ENCODE measurements at places on chromosomes 7 and 10.

DNA sequence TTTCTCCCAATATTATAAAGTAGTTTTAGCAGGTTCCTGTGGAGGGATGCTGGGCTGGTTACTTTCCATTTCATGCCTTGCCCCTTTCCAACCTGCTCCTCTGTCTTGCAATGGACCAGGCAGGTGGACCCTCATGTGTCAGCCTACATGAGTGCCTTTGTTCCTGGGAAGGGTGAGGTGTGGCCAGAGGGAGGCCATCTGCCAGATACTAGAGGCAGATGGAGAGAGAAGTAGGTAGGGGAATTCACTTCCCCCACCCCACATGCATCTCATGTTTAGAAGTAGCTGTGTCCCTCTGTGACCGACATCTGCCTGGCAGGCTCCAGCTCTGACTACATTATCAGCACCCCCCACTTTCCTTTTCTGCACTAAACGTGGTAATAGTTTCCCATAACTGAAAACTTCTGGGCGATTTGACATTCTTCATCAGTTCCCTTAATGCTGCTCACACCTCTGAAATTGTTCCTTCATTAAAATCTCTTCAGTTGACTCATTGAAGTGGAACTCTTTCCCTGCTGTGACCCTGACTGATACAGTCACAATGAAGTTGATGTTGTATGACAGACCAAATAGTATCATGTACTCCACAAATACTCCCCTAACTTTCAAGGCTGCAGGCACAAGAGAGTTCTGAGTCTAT, 396.3 kb upstream of the FZD8 start:
- no peak for DNase-seq

- no peak for DNase-seq
These were observed 11.4 kb upstream of the LRRC61 start for GRCh38 chr7:150311711-150312110.

GRCh38 chr10:1600861-1601260, 136.5 kb downstream of the ADARB2 start:
- no peak for DNase-seq

DNA sequence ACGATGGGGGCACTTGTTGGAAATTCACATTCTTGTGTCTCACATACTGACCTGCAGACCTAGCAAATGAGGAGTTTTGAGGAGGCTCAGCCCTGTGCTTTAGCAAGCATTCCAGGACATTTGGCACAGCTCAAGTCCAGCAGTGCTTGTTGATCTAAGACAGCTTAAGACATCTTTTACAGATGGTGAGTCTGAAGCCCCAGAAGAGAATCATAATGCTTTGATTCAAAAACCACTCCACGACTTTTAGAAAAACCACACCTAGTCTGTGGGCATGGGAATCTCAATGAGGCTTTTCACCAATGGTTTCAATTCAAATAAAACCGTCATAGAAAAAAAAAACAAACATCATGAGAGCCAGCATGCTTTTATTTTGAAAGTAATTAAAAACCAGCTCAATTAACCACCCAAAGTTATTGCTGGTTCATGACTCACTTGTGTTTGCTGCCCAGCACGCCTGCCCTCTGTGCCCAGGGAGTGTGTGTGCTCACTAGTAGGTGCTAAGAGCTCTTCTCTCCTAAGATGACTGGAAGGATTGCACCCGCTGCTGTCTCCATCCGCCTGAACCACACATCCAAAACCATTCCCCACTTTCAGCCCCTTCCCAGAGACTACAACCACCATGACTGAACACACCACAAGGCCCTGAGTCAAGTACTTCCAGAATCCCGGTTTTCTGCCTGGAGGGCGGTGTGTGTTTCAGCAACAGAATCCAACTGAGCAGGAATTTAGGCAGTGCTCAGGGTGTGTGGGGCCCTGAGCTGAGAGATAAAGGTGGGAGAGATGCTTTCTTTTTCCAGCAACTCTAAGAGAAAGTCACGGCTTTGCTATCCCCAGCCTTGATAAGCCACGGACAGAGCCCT, 130.2 kb upstream of the ADAM12 start:
- DNase-seq, result no peak

GRCh38 chr7:121041516-121042148, 53.1 kb downstream of the CPED1 start:
- DNase-seq, result no peak

DNA sequence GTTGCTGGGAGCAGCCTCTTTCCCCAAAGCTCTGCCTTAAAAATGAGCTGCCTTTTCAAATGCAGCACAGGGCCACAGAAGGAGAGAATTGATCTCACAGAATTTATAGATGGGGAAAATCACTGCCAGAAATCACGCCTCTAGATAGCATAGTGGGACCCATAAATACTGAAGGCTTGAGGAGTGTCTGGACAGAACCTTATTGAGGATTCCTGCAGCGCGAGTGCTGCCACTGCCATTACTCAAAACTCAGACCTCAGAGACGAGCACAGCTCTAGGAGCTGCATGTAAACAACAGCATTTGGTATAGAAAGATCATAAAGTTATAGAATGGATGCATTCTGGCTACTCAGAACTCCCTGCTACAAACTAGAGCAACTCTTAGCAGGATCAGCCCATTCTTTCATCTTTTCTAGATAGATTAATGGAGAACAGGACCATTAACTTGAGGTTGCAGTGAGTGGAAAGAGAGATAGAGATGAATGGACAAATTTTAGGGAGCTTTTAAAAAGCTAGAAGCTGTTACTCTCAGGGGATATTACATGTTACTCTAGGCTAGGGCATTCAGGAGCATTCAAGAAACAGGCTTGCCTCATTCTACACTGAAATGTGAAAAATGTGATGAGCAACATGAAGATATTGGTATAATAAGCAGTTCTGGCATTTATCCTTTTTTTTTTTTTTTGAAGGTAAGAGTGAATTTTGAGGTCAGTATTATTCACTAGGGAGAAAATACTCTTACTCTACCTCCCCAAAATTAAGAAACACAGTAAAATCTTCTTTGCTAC, 267.2 kb upstream of the SLC26A5 start:
- no peak for DNase-seq

DNA sequence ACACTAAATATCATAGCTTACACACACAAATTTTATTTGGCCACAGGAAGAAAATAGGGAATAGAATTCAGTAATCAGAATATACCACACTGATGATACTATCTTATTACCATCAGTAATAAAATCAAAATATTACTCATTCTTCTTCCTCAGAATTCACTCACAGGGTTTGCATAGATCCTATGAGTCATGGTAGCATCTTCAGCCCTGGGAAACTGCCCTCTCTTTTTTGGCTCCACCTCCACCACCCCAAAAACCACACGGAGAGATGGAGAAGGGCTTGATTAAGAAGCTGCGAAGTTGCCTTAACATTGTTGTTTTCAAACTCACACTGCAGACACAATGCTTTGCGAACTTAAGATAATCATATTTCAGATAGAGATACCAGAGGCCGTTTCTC, 154.1 kb upstream of the AHR start:
- peak; percentile 83 for DNase-seq

- DNase-seq, result no peak
These were observed 47.8 kb upstream of the PIK3AP1 start for GRCh38 chr10:96768136-96768535.

DNA sequence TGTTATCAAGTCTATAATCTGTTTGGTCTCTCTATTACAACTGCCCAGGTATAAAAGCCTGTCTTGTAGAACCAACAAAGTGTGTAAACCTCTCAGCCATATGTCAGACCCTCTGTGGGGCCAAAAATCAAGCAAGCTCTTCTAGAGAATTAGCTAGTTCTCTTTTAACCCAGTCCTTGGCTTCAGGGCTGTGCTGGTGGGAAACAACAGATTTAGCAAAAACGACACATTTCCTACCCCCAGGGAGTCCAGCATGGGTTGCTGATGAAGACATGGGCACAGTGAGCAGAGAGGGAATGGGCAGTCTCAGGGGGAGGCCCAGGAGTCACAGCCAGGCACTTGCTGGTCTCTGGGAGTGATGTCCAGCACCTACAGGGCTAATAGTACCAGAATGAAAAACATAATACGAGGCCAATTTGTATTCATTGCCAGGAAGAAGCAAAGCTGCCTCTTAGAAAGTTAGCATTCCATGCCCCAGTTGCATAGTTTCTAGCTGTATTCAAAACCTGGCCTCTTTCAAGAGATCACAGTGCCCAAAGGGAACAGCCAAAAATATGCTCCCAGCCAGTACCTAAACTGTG, 80.1 kb downstream of the FRMD4A start:
- no peak for DNase-seq

DNA sequence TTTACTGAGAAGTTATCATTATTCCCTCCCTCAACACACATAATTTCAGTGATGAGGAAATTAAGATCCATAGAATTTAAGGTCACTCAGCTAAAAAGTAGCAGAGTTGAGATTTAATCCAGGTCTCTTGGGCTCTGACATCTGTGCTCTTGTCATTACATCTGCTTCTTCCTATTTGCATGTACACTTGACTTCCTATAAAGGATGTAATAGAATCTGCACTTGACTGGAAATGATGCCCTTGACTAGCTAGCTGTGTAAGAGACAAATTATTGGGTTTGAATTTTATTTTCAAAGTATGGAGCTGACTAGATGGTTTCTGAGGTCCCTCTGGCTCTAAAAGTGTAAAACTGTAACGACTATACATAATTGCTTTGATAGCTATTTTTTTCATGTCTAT, 59.5 kb downstream of the AGK start:
- no peak for DNase-seq

GRCh38 chr7:146387140-146387539, 270.5 kb downstream of the CNTNAP2 start:
- DNase-seq, result no peak

DNA sequence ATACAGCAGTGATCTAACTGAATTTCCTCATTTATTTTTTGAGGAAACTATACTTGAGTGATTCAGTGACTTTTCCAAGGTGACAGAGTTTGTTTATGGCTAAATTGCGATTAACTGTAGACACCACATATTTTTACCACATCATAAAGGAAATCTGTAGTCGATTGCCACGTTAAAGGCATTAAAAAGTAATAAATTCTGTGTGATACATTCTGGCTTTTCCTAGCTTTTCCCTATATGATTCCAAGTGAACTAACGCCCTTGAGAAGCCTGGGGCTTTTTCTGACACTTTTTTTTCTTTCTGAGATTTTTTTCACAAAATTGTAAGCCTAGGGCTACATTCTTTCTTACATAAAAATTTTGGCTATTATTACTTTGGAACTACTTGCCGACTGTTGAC, 266.9 kb downstream of the BICC1 start:
- no peak for DNase-seq

DNA sequence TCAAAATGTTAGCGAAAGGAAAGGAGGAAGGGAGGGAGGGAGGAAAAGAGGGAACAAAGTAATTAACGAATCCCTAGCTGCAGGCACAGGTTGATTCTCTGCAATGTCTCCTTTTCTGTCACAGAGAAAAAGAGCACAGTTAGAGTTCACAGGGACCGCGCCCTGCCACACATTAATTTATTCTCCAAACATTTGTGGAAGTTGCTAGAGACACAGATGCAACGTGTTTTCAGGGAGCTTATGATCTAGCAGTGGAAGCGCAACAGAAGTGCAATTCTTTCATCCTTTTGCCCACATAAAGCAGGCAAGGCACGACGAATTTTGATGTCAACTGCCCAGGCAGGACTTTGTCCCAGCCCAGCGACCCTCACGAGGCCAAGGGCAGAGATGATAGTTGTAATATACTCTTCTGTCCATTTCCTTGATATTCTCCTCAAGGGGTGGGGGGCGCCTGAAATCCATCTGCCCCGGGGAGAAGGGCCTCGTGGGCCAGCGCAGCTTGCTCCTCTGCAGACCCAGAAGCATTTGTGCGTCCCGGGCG, 101.7 kb upstream of the ZNF438 start:
- no peak for DNase-seq

GRCh38 chr7:16071246-16071857, 350.0 kb downstream of the CRPPA start:
- DNase-seq, result peak; percentile 8

DNA sequence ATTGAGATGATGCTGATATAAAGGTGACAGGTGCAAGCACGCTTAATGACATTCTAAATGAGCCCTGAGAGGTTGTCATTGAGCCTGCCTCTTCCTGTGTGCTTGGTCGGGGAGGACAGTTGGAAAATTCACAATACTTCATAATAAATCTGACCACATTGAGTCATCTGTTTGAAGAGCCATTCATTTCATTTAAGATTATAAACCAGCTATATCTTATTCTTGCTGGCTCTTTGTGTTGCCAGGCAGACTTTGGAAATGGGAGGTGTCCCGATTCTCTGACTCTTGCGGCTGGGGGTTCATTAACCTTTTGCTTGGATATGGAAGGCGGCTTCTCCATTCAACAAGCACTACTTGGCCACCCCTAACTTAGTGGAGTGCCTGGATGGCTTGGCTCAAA, 198.2 kb downstream of the FANK1 start:
- DNase-seq, result no peak

- DNase-seq, result no peak
These were observed 115.7 kb upstream of the RET start for GRCh38 chr10:42960991-42961795.

- no peak for DNase-seq
These were observed 38.4 kb upstream of the PSAP start for GRCh38 chr10:71889388-71889987.

DNA sequence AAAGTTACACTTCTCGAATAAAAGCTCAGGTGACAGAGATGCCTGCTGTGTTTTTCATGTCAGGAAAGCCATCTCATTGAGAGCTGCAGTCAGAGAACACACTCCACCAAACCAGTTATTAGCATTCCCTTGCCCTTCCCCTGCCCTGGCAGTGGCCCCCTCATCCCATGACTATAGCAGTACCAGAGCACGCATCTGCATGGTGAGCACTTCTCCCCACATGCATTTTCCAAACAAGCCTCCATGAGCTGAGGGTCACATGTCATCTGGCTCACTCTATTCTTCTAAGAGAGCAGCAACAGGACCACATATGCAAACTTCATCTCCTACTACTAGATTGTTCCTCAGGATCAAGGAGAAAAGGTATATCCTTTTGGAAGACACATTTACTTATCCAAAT, 42.4 kb upstream of the FGL2 start:
- no peak for DNase-seq

GRCh38 chr10:124923684-124924083, 18.2 kb upstream of the ZRANB1 start:
- no peak for DNase-seq

DNA sequence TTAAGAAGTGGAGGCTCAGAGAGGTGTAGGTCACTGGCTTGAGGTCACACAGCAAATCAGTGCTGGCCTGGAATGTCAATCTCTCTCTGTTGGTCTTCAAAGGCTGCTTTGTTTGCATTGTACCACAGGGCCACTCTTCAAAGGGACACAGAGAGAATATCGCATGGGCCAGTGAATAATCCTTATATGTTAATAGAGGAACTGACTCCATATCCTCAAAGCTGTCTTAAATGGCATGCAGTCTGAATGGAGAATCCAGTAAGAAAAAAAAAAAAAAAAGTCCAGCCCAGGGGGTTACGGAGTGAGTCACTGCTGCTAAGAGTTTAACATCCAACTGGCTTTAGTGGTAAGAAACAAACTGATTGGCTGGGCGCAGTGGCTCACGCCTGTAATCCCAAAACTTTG, 54.1 kb downstream of the NRAP start:
- no peak for DNase-seq

GRCh38 chr7:55441774-55442522, 76.8 kb downstream of the LANCL2 start:
- DNase-seq, result no peak

- DNase-seq, result peak; percentile 23
These were observed 755 bp downstream of the FAM171A1 start for GRCh38 chr10:15370212-15370855.
